ENCODE measurements at places on chromosomes 4 and X.

DNA sequence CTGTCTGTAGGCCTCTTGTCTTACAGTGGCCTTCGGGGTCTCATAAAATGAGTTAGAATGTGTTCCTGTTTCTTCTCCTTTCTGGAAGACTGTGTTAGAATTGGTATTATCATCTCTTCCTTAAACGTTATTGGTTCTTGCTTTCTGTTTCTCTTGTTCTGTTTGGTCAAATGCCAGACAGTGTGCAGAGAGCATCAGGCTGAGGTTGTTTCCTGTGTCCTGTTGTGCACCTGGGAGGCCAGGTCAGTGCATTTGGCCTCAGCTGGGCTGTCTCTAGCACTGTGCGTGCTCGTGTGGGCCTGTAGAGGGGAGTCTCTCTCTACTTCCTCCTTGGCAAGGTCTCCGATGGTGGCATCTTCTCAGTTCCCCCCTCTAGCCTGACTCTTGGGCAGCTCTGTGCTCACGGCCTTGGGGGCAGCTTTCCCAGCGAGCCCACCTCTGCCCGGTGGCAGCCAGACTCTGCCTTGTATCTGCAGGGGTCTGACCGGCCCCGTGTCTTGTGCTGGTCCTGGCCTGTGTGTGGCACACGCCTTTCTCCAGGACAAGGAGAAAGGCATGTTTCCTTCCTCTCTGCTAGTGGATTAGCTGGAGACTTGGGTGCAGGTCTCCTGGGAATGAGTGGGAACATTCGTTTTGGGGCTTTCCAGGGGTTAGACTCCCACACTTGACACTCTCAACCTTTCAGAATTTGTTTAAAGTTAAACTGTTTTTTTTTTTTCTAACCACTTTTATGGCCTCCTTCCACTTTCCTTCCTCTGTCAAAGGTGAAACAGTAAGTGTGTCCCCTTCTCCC lies 62.3 kb downstream of the FAM193A start:
- H3K4me3 ChIP-seq, result no peak overlapping the region
- peaks cover 12% of the 10 kb centered on the region for H3K4me1 ChIP-seq
- no peak overlapping the region for H3K27ac ChIP-seq
- no peaks in the 10 kb centered on the region for H3K27me3 ChIP-seq
- peaks cover 42% of the 10 kb centered on the region for H3K36me3 ChIP-seq

GRCh38 chr4:173498023-173498422 lies 32.0 kb downstream of the HAND2 start:
- H3K36me3 ChIP-seq, result no peaks in the 10 kb centered on the region
- no peak overlapping the region for H3K4me3 ChIP-seq
- H3K27me3 ChIP-seq, result peaks cover 76% of the 10 kb centered on the region
- no peak for DNase-seq
- H3K4me1 ChIP-seq, result no peaks in the 10 kb centered on the region
- no peak overlapping the region for H3K27ac ChIP-seq

- no peaks in the 10 kb centered on the region for H3K36me3 ChIP-seq
- no peak overlapping the region for H3K27ac ChIP-seq
- no peak for DNase-seq
- H3K27me3 ChIP-seq, result no peaks in the 10 kb centered on the region
Observed at GRCh38 chr4:148542922-148543623, 100.9 kb upstream of the NR3C2 start.

GRCh38 chr4:72109959-72110497 lies 78.2 kb downstream of the NPFFR2 start:
- no peaks in the 10 kb centered on the region for H3K27me3 ChIP-seq
- no peaks in the 10 kb centered on the region for H3K4me1 ChIP-seq
- no peak for DNase-seq
- H3K4me3 ChIP-seq, result no peak overlapping the region
- no peaks in the 10 kb centered on the region for H3K36me3 ChIP-seq

- no peak overlapping the region for H3K27ac ChIP-seq
- DNase-seq, result no peak
- H3K36me3 ChIP-seq, result no peaks in the 10 kb centered on the region
- no peaks in the 10 kb centered on the region for H3K4me1 ChIP-seq
Observed at GRCh38 chr4:178812866-178813265, 1370.6 kb upstream of the AGA start.

- H3K36me3 ChIP-seq, result no peaks in the 10 kb centered on the region
- no peak overlapping the region for H3K27ac ChIP-seq
- H3K27me3 ChIP-seq, result no peaks in the 10 kb centered on the region
- no peak overlapping the region for H3K4me3 ChIP-seq
- H3K4me1 ChIP-seq, result no peaks in the 10 kb centered on the region
Observed at GRCh38 chrX:130715299-130715698, 187.7 kb downstream of the ENOX2 start.

- H3K4me1 ChIP-seq, result peaks cover 6% of the 10 kb centered on the region
- H3K4me3 ChIP-seq, result no peak overlapping the region
- DNase-seq, result no peak
- peaks cover 34% of the 10 kb centered on the region for H3K27me3 ChIP-seq
- no peak overlapping the region for H3K27ac ChIP-seq
Observed at GRCh38 chr4:186148336-186148975, 42.9 kb upstream of the CYP4V2 start.

- DNase-seq, result no peak
- H3K36me3 ChIP-seq, result no peaks in the 10 kb centered on the region
- no peak overlapping the region for H3K27ac ChIP-seq
- H3K27me3 ChIP-seq, result peaks cover 16% of the 10 kb centered on the region
- H3K4me3 ChIP-seq, result no peak overlapping the region
- H3K4me1 ChIP-seq, result no peaks in the 10 kb centered on the region
Observed at GRCh38 chrX:120790118-120790517, 85.5 kb downstream of the CT47B1 start.

- H3K27me3 ChIP-seq, result no peaks in the 10 kb centered on the region
- no peaks in the 10 kb centered on the region for H3K4me1 ChIP-seq
- H3K36me3 ChIP-seq, result no peaks in the 10 kb centered on the region
- peak; percentile 60 for DNase-seq
- H3K27ac ChIP-seq, result no peak overlapping the region
- no peak overlapping the region for H3K4me3 ChIP-seq
Observed at GRCh38 chrX:13404364-13404763, 84.5 kb upstream of the ATXN3L start.
